ENCODE measurements at places on chromosomes 7 and 10.

- DNase-seq: no peak
These were observed 1.7 kb upstream of the CALN1 start for GRCh38 chr7:72413886-72414285.

DNA sequence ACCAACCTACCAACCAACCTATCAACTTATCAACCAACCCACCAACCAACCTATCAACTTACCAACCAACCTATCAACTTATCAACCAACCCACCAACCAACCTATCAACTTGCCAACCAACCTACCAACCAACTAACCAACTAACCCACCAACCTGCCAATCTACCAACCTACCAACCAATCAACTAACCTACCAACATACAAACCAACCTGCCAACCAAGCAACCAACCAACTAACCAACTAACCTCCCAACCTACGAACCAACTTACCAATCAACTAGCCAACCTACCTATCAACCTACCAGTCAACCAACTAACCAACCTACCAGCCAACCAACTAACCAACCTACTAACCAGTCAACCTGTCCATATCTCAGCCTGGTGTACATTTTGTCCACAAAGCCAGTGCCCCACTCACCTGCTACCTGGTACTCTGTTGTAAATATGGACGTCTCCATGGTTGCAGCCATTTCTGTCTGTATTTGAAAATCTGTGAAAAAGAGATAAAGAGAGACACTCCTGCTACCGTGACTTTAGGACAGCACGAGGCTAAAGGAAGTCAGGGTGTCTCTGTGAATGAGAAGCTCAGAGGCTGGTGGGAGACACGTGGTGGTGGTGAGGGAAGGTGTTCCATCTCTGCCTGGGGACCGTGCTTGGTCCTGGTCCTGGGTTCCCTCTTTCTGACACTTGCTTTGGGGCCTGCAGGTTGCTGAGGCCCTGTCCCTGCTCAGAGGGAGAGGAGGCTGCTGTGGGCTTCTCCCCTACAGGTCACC is 41.9 kb upstream of the IL15RA start:
- no peak for DNase-seq

DNA sequence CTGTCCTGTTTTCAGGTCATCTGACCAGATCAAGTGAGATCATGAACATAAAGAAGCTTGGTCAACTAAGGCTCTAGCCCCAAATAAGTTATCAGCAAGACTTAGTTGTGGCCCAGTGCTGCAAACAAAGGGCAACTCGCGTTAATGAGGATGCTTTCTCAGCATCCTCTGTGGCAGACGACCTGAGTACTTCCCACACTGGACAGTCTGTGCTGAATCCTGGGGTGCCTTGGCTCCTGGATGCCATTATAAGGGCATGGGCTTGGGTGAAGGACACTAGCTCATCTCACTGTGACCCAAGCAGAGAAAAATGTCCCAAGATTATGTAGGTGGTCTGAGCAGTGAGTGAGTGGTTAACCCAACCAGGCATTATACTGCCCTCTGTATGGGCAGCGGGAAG is 13.9 kb downstream of the CPA5 start:
- DNase-seq: no peak

GRCh38 chr10:73771722-73772280 is 10.0 kb upstream of the CHCHD1 start:
- DNase-seq: no peak

- no peak for DNase-seq
These were observed 223.3 kb upstream of the NFE2L3 start for GRCh38 chr7:25928549-25929330.

DNA sequence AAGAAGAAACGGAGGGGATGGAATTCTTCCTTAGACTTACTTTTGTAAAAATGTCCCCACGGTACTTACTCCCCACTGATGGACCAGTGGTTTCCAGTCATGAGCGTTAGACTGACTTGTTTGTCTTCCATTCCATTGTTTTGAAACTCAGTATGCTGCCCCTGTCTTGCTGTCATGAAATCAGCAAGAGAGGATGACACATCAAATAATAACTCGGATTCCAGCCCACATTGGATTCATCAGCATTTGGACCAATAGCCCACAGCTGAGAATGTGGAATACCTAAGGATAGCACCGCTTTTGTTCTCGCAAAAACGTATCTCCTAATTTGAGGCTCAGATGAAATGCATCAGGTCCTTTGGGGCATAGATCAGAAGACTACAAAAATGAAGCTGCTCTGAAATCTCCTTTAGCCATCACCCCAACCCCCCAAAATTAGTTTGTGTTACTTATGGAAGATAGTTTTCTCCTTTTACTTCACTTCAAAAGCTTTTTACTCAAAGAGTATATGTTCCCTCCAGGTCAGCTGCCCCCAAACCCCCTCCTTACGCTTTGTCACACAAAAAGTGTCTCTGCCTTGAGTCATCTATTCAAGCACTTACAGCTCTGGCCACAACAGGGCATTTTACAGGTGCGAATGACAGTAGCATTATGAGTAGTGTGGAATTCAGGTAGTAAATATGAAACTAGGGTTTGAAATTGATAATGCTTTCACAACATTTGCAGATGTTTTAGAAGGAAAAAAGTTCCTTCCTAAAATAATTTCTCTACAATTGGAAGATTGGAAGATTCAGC is 158.7 kb upstream of the LANCL2 start:
- DNase-seq: no peak

- DNase-seq: no peak
These were observed 67.0 kb upstream of the PRLHR start for GRCh38 chr10:118662228-118663035.

DNA sequence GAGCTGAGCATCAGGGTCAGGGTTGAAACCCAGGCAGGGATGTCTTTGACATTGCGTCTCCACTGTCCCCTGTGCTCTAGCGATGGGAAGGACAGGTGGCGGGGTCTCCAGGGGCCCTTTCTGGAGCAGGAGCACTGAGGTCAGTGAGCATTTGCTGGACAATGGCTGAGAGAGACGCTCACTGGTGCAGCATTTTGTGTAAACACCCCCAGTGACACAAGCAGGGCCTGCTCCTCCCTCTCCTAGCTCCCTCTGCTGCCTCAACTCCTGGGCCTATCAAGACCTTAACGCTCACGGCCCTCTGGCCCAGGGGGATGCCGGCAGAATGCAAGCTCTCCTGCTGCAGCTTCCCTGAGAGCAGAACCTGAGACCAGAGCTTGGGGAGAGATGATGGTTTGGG is 17.4 kb upstream of the INMT start:
- DNase-seq: no peak

GRCh38 chr10:17578603-17579002 is 38.6 kb downstream of the HACD1 start:
- DNase-seq: no peak
